GM10248 (cell line): ENCODE measurements at places on chromosomes 7 and 10.

DNA sequence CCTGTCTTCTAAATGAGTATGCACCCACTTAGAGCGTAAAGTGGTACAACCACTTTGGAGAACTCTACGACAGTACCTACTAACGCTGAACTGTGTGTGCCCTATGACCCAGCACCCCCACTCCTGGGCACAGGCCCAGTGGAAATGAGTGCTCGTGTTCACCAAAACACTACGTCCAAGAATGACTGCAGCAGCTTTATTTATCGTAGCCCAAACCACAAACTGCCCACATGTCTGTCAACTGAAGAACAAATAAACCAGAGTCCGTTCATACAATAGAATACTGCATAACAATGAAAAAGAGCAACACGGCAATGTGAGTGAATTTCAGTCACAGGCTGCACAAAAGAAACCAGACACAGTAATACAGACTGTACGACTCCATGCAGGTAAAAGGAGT, 35.4 kb downstream of the TLL2 start:
- no peak for DNase-seq

DNA sequence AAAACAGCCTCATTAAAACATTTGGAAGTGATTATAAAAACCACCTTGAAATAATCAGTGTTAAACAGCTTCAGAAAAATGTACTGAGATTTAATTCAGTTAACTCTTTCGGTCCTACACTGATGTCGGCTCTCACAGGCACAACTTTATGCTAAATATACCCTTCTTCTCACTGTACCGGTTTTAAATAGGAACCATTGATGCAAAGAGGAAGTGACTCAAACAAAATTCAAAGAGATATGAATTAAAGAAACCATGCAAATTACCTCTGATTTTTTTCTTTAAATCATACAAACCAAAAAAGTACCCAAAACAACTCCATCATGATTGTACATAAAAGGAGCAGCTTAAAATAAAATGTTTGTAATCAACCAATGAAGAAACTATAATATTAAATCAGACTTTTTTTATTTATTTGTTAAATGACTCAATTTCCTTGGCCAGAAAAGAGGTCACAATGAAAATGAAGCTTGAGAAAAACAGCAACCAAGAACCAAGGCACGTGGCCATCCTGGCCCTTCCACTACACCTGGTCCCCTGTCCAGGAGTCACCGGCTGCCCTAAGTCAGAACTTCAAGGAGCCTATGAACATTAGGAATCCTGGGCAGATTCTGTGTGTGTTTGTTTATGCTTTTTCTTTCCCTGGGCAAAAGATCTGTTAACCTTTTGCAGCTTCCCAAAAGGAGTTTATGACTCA, 73.0 kb upstream of the CABCOCO1 start:
- DNase-seq, result no peak

DNA sequence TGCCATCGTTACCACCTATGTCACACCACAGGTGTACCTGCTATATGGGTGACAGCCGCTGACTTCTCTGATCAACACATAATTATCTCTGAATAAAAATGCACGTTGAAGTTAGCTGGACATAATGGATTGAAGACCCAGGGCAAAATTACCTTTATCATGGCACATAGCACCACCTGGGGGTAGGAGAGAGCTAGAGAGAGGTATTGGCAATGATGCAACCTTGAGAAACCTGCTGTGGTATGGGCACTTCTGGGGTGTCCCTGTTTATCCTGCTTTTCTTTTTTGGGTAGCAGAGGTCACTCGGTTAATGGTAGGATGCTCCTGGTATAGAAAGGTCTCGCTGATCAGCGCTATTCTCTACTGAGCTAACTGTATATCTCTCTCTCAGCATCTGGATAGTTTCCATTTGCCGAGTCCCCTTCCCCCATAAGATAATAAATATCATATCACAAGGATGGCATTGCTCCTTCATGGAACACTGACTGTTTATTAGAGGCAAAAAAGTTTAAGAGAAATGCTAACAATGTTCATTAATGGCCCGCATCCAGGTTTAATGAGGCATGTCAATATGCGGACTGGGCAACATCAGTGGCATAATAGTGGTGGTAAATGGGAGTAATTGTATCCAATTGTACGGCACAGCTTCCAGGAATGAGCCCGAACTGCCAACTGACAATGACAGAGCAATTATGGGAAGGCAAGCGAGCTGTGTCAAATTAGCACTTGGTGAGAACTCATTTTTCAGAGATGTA, 323.1 kb downstream of the TFEC start:
- no peak for DNase-seq

DNA sequence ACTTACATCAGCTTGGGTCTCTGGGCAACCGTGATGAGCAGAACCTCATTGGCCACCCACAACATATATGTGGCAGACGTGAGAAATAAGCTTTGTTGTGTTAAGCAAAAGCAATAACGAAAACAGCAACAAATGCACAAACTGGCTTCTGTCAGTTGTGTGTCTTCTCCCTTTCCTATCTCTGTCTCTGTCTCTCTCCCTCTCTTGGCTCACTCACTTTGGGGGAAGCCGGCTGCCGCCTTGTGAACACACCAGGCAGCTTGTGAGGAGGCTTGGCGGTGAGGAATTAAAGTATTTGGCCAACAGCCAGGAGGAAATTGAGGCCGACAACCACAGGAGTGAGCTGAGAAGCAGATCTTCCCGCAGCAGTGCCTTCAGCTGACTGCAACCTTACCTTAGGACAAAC, 21.9 kb upstream of the CDCA7L start:
- DNase-seq, result no peak

DNA sequence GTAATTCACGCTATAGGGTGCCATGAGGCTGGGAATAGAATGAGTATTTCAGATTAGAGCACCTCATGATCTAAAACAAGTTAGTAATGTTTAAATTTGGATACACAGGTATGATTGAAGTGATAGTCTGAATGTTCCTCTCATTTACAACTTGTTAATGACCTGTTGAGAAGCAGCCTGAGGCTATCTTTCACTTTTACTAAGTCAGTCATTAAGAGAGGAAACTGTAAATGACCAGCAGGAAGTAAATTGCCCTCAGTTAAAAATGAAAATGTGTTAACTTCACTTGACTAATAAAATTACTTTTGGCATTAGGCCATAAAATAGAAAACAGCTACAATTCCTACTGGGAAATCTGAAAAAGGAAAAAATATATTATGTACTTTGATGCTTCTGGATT, 1042.0 kb downstream of the DNAJB9 start:
- DNase-seq, result no peak

GRCh38 chr10:118108194-118109026, 61.7 kb upstream of the RAB11FIP2 start:
- no peak for DNase-seq

- no peak for DNase-seq
These were observed 93.9 kb downstream of the DNAJB6 start for GRCh38 chr7:157430721-157431120.

DNA sequence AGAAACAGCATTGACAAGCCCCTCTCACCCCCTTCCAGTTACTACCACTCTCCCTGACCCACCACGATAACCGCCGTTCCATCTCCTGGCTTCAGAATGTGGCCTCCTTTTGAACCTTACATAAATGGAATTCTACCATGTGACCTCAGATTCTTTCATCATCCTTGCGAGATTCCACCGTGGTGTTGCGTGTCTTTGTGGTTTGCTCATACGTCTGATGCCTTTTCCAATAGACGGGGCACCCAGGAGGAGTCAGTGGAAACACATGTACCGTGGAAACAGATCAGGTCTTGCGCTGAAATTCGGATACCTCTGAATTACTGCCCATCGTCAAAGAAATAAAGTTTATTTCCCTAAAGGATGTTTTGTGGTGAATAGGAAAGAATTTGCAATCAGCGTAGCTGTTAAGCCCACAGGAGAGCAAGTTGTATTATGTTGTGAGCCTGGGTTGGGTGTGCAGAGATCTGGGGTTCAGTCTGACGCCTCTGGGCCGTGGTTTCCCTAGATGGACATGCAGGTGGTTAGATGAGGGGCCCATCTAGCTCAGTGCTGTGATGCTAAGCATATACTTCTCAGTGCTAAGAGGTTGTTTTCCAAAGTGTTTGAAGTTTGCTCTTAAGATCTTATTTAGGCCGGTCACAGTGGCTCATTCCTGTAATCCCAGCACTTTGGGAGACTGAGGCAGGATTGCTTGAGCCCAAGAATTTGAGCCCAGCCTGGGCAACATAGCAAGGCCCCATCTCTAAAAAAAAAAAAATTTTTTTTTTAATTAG, 29.1 kb downstream of the GTF2IRD1 start:
- DNase-seq, result no peak

- DNase-seq, result no peak
These were observed 22.6 kb upstream of the AKR1C3 start for GRCh38 chr10:5071411-5072198.

DNA sequence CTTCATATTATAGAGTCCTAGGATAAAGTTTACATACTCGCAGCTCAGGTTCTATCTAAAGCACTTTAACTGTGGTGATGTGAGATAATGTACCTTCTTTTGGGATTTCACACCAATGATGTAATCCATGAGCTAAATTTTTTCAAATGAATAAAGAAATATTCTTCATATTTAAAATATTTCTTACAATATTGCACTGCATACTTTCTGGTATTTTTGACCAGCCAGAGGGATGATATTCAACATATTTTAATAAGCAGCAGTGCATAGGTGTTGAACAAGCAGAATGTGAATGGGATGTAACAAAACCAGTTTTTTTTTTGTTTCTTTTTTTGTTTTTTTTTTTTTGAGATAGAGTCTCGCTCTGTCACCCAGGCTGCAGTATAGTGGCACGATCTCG, 73.2 kb upstream of the TRIM24 start:
- DNase-seq, result no peak

GRCh38 chr10:107718864-107719263, 554.4 kb upstream of the SORCS1 start:
- no peak for DNase-seq

- DNase-seq, result no peak
These were observed 11.2 kb upstream of the CXCL12 start for GRCh38 chr10:44395902-44396670.

GRCh38 chr7:372932-373791, 83.2 kb downstream of the FOXL3 start:
- no peak for DNase-seq

GRCh38 chr7:2542916-2543871, 12.1 kb downstream of the BRAT1 start:
- DNase-seq, result no peak

- DNase-seq, result no peak
These were observed 47.1 kb upstream of the SVIL start for GRCh38 chr10:29681676-29682448.

DNA sequence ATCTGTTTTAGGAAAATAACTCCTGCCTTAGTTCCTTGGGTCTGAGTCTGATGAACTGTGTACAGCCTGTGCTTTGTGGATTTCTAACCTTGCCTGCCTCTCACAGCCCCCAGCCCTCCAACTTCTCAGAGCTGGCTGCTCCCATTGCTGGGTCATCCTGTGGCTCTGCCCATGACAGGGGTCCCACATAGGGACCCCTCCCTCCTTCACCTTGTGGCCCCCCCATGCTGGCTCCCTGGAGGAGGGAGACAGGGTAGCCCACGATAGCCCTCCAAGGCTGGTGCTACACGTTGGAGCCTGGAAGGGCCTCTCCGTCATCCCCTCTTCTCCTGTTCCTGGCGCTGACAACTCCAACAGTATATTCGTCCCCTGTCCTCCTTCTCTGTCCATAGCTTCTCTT, 2.8 kb upstream of the DENND2A start:
- no peak for DNase-seq

DNA sequence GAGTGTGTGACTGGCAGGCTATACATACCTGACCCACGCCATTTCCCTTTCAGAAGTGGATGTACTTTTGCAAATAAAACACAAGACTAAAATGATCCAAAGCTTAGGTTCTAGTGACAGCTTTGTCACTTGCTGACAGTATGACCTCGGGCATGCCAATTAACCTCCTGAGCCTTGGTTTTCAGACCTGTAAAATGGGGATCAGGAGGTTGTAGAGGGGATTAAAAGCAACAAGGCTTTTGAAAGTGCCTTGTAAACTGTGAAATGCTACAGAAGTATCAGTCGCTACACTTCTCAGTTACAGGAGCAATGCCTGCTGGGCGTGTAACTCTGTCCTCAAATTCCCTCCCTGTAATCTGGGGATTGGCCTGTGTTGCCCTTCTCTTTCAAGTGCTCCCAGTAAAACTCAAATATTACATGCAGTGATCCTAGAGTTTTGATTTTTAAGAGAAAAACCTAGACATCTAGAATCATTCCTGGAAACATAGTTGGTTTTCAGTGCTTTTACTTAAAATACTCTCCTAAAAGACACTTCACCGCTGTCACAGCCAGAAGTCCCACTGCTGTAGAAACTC, 8.8 kb upstream of the GRB10 start:
- DNase-seq, result no peak

DNA sequence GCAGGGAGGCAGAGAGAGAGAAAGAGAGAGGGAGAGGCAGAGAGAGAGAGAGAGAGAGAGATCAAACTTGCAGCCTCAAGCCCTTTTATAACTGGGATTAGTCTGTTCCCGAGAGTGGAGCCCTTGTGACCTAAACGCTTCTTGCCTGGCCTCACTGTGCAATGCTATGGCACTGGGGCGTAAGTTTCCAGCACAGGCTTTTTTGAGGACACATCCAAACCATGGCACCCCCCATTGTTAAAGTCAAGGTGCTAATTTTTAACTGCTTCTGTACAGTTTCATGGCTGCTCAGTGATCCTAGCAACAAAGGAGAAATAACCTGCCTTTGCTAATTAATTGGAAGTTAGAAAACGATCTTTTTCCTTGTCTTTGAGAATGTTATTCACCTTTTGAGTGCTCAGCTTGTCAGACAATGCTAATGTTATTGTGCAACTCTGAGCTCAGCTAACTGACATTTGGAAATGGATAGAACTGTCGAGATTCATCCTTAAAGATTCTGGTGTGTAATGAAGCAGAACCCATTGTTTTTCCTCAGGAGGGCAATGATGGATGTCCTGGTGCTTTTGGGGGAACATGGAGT, 268.4 kb downstream of the GLRX3 start:
- no peak for DNase-seq

DNA sequence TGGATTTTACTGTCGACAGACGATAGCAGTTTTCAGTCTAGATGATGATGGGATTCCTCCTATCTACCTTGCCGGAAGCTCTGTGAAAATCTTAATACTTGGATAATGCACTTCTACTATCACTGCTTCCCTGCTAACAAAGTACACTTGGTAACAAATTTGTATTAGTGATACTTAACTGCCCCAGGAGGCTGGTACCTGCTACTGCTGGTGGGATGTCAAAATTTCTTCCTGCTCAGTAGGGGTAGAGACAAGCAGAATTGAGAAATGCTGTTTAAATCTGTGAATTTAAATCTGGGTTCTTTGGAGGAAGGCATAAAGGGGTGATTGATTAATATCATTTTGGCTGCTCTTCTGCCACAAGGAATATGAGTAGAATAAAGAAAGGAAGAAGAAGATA, 99.8 kb upstream of the STRIP2 start:
- DNase-seq, result no peak

GRCh38 chr10:129690248-129691070, 223.4 kb downstream of the MGMT start:
- no peak for DNase-seq

DNA sequence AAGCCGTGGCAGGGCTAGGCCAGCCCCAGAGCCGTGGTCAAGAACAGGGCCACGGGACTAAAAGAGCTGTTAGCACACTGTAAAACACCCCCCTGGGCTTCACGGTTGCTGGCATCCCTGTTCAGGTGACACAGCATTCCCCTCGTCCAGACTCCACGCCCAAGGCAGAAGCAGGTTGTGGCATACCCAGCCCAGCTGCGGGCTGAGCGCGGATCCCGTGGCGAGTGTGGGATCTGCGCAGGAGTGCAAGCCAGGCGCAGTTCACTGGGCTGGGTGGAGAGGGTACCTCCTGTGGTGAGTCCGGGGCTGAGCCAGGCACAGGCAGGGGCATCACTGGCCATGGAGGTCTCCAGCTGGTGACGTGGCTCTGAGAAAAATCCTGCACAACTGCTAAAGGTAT, 199.1 kb downstream of the FZD1 start:
- no peak for DNase-seq

GRCh38 chr7:100894860-100895700, 608 bp downstream of the ACHE start:
- peak; percentile 73 for DNase-seq
